Urothelium cell line (cell line): ENCODE measurements at places on chromosomes 1 and 21.

DNA sequence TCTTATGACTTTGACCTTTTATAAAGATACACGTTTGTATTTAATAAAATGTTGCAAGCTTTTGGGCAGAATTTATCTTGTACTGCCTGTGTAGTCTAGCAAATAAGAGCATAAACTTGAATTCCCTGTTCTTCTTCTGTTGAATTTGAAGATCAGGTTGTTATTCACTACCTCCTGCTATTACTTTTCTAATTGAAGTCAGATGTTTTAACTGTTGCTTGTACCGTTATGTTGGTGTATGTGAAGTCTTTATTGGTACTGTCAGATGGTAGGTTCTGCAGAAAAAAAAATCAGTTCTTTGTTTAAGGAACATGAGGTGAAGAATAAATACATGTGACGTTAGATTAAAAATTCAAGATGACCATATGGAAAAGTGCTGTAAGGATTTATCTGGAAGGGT is 69.1 kb downstream of the DYRK1A start:
- no peak for DNase-seq

DNA sequence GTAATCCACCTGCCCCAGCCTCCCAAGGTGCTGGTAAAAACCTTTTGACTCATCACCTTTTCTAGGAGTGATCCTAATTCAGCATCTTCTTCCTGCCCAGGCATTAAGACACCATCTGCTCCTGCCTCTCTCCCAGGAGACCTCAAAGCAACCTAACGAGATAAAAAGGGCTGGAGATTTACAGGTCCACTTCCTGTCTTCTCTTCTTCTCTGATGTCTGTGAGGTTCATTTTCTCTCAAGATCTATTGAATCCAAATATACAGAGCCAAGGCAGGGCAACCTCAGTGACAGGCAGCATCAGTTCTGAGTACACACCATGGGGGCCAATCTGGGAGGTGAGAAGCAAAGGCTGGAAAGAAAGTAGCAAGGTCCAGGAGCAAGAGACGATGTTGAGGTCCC is 219.4 kb downstream of the SETD4 start:
- DNase-seq = no peak

DNA sequence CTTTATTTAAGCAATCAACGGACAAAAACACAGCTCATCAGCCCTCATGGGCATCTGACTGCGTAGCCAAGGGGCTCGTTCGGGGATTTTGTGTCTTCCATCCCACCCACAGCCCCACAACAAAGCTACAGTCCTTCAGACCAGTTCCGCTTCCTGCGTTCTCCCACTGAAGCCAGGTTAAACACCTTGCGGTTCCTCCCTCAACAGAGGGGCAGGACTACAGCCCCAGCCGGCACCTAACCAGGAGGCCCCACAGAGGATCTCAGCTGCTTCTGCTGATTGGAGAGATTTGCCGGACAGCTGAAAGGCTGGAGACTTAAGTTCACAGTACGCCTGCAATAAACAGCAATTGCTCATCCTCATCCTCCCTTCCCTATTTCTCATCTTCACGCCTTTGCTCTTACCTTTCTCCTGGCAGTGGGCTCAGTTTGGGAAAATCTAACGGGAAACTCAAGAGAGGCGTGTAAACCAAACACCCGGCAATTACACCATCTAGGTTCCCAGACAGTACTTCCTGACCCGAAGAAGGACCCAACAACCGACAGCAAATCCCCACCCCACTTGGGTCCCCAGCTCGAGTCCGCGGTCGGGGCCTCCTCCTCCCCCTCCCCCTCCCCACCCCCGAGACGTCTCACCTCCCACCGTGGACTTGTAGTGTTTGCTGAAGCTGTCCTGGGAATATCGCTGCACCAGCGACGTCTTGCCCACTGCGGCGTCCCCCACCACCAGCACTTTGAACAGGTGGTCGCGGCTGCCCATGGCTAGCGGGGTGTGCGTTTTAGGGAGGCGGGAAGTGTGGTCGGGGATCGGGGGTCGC is 876 bp downstream of the RAB29 start:
- DNase-seq = peak; percentile 36

GRCh38 chr1:86567878-86568277 is 21.0 kb downstream of the CLCA4 start:
- no peak for DNase-seq

- no peak for DNase-seq
These were observed 54.9 kb upstream of the S1PR1 start for GRCh38 chr1:101181930-101182329.

DNA sequence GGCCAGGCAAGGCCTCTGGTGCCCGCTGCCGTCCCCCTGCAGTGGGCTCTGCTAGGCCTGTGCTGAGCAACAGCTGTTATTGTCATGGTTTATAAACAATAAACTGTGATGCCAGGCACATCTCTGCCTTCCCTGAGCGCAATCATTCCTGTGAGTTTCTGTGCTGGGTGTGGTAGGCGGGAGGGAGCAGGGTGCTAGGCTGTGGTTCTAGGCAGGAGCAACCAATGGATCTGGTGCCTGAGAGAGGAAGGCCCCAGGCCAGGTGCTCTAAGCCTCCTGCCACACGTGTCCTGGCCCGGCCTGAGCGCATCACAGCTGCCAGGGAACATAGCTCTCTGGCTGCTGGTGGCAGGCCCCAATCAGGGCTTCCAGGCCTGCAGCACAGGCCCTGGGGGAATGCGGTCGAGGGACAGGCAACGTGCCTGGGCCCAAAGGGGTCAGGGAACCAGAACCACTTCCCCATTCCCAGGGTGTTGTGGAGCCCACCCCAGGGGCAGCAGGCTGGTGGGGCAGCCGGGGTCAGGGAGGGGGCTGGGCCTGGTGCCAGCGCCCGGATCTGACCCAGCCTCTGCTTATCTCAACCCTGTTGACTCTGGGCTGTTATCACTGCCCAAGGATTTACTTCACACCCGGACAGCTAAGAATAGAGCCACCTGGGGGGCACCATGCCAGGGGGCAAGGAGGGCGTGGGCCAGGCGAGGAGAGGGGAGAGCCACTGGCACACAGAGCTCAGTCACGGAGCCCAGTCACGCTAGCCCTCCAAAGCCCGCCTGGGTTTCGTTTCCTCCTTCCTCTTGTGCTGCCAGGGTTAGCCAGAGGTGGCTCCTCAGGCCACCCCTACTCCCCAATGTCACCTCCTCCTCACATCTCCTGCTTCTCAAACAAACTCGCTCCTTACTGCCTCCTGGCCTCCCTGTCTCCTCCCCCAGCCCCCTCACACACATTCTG is 11.5 kb downstream of the TRIM46 start:
- DNase-seq = no peak

DNA sequence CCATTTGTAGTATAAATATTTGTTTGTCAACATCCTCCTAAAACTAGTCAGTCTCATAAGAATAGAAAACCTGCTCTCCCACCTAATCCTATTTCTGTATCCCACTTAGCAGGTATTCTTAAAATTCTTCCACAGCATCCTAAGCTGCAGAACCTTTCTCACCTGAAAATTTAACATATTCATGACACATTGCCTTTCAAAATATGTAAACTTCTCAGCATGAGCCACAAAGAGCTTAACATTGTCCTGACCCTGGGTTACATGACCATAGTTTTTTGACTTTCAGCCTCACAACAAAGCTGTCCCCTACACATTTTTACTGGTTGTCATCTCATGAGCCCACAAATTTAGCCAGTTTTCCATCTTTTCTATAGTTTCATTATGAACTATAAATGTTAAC is 712.1 kb downstream of the LTN1 start:
- no peak for DNase-seq

- no peak for DNase-seq
These were observed 14.5 kb downstream of the PAX7 start for GRCh38 chr1:18644973-18645746.

GRCh38 chr1:205991237-205991636 is 12.0 kb downstream of the RAB7B start:
- no peak for DNase-seq

GRCh38 chr1:23864801-23865542 is 3.1 kb downstream of the FUCA1 start:
- no peak for DNase-seq

DNA sequence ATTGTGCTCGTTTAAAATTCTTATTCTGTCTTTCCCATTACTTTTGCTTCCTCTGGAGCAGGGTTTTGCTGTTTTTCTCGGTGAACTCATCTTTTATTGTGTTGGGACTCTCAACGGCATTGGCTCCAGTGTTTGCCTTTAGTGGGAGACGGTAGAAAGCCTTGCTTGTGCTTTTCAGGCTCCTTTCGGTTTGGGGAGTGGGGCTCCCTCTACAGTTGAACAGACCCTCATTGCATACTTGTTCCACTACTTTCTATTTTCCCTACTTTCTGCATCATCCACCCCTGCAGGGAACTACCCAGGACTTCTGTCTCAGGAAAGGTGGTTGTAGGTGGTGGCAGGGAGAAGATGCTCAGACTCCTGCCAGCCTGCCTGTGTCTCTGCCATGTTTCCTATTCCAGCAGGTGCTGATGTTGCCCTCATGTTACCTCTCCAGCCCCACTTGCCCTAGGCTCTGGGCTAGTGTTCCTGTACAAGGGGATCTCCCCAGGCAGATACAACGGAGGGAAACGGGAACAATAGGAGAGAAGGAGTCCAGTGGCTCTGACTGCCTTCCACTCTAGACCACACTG is 68.5 kb upstream of the ZBTB18 start:
- no peak for DNase-seq

- DNase-seq = no peak
These were observed 12.0 kb downstream of the CLEC20A start for GRCh38 chr1:178484698-178485225.

GRCh38 chr1:178501705-178502329 is 5.1 kb upstream of the CLEC20A start:
- DNase-seq = peak; percentile 74

- DNase-seq = no peak
These were observed 28.0 kb downstream of the CRYAA start for GRCh38 chr21:43196826-43197225.

- no peak for DNase-seq
These were observed at the start of gene OR6P1 for GRCh38 chr1:158570480-158570879. OR6P1 (minus strand) TSS chr1:158570580; CDS start chr1:158563604, 6,976 bp downstream.

DNA sequence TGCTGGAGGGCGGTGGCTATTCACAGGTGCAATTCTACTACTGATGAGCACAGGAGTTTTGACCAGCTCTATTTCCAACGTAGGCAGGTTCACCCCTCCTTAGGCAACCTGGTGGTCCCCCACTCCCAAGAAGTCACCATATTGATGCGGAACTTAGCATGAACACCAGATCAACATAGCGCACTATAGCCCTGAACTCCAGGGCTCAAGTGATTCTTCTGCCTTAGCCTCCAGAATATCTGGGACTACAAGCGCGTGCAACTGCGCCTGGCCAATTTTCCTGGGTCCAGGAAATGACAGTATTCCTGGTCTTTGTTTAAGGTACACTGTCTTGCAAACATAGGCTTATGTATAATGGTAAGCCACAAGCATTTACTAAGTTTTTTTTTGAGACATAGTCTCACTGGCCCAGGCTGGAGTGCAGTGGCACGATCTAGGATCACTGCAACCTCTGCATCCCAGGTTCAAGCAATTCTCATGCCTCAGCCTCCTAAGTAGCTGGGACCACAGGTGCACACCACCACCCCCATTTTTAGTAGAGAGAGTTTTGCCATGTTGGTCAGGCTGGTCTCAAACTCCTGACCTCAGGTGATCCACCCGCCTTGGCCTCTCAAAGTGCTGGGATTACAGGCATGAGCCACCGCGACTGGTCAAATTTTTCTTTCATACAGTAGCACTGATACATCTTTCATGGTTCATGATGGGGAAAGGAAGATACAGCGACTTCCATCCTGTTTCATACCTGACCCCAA is 12.6 kb downstream of the MCL1 start:
- no peak for DNase-seq

GRCh38 chr1:22705586-22705985 is 5.1 kb upstream of the EPHB2 start:
- no peak for DNase-seq

DNA sequence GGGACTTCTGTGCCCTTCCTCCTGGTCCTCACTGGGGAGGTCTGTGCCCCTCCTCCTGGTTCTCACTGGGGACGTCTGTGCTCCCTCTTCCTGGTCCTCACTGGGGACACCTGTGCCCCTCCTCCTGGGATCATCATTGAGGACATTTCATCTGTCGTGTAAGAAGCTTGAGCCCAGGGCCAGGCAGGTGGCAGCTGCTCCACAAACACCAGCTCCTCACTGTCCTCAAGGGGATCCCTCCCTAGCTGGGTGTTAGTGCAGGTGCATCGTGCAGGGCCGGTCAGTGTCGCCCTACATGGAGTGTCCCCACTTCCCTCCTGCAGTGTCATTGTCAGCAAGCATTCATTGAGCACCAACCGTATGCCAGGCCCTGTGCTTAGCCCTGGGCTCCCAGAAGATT is 312.7 kb downstream of the PTPRU start:
- DNase-seq = no peak

DNA sequence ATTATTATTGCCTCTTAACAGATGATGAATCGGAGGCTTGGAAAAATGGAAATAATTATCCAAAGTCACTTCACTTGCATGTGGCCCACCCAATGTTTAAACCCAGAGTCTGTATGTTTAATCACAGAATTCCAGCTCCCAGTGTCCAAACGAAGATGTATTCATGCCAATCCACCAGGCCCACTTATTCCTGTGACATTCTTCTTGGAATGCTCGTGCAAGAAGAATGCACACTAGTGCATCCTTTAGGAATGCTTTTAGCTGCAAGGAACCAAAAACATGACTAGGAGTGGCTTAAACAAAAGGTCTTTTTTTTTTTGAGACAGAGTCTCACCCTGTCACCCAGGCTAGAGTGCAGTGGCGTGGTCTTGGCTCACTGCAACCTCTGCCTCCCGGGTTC is 8.9 kb upstream of the OPRD1 start:
- no peak for DNase-seq

DNA sequence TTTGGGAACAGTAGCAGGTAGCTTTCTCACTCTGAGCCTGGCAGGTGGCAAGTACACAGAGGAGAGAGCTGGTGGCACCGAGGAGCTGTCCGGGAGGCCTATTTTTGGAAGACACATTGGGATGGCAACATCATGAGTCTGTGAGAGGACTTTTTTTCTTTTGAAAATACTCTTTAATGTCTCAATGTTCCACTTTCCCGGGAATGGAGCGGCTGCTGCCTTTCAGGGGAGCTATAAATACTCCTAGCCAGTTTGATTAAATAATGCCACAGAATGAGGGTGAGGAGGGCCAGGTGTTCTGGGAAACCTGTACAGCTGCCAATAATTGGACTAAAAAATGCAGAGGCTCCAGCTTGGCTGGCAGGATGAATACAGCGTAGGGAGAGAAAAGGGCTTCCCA is 93.3 kb upstream of the COG2 start:
- DNase-seq = no peak

GRCh38 chr1:2597441-2598328 is 11.1 kb downstream of the PRXL2B start:
- DNase-seq = no peak

GRCh38 chr1:229075217-229075616 is 195.7 kb upstream of the RAB4A start:
- DNase-seq = no peak

DNA sequence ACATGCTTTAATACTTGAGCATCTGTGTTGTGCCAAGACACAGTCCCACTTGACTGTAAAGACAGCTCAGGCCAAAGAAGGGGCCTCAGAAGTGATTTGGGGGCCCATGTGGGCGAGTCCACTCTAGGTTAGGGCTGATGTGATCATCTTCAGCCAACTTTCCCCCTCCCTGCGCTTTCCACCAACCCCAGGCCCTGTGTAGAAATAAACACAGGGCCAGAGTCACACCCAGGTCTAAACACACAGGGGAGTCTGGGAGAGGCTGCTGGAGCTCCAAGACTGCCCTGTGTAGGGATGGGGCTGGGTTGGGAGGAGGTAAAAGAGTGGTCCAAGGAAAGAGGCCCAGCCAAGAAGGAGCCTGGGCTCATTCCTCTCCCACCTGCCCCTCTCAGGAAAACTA is 2.5 kb upstream of the WNT2B start:
- DNase-seq = no peak

- DNase-seq = no peak
These were observed 4.6 kb downstream of the GPSM2 start for GRCh38 chr1:108881369-108881768.
